ENCODE measurements at places on chromosomes 12 and 14. TPM values are rescaled to one million over a fixed set of nuclear protein-coding genes. Genes with fewer than 3 reads are reported as not detected.

Gene KRT6C
- total RNA-seq = not detected

Gene RAD9B
- 0.11 TPM for total RNA-seq

Gene PTHLH
- total RNA-seq = 34.4 TPM

Gene LRRC10
- not detected for total RNA-seq

Gene ATG14
- total RNA-seq = 5.2 TPM

Data from A549 treated with RU486 at 1 μM for 4 hours (cell line).